AG20443 (cell line): ENCODE measurements at places on chromosomes 7 and 10.

DNA sequence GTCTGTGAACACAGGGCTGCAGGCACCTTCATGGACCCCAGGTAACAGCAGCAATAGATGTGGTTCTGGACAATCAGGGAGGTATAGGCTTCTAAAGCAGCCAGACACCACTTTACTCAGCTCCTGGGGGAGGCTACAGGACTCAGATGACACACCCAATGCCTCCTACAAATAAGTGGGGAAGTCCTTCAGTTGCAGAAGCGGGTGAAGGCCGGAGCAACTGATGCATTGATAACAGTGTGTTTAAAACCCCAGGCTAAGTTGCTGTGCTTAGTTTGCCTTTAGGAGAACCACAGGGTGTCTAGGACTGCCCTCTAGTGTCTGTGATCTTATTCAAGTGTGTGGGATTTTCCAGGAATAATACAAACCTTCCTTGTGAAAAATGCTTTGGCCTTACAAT lies 5.9 kb upstream of the ITGA8 start:
- peak; percentile 79 for DNase-seq

DNA sequence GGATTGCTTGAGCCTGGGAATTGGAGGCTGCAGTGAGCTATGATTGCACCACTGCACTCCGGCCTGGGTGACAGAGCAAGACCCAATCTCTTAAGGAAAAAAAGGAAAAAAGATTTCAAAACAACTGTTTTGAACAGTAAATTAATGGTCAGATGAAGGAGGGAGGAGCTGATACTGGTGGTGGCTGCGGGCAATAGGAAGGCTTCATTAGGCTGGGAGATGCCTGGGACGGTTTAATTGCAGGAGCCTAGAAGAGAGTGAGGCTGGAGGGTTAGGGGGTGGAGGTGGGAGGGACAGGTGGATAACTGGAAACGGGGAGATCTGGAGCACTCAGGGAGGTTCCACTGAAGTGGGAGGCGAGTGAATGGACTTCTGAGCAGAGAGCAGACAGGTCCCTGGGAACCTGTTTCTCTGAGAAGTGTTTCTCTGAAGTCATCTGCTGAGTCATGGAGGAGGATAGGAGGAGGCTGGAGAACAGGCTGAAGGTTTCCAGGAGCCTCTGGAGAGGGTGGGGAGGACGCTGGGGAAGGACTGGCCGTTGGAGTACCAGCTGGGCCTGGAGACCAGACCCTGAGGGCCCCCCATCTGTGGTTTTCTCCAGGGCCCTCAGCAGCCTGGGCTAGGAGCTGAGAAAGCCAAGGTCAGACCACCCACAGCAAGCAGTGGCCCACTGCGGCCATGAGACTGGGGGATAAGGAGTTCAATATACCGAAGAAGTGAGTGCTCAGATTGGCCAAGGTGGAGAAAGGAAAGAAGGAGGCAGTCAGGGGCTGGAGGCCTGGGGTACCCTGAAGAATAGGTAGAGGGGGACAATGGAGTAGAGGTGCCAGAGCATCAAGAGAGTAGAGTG lies 14.4 kb upstream of the YWHAG start:
- peak; percentile 82 for DNase-seq

DNA sequence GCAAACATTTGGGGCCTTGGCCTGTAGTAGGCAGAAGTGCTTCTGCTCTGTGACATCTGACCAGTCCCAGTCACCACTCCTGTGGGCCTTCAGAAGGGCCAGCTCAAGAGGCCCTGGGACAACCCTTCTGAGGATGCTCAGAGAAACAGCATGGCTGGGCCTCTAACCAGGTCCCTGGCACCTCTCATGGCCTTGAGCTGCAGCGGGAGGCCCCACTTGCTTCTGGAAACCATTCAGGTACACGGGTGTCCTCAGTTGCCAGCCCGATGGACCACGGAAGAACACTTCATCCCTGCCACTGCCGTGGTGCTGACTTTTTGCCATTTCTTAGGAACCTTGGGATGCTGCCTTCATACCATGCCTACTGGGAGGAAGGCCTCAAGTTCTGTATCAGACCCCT lies 57.6 kb downstream of the HSPA12A start:
- DNase-seq = no peak

- DNase-seq = no peak
These were observed 145.0 kb downstream of the ELFN1 start for GRCh38 chr7:1815051-1815481.

- no peak for DNase-seq
These were observed 32.0 kb downstream of the C10orf90 start for GRCh38 chr10:126638542-126638941.

GRCh38 chr10:126317751-126318150 lies 70.5 kb downstream of the ADAM12 start:
- no peak for DNase-seq

DNA sequence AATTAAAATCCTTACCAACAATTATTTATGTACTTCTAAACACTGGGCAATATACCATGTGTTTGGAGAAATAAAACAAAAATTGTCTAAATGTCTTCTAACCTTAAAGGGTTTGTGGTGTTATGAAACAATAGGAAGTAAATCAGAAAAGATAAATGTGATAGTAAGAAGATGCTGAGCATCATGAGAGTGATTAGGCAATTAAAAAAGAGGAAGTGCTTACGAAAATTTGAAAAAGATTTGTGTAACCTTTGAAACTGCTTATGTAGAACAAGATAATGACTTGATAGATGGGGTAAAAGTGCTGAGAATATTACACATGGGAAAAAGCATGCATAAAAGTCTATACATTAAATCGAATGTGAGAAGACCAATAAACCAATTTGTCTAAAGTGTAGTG lies 573.4 kb upstream of the CNTNAP2 start:
- no peak for DNase-seq

- DNase-seq = peak; percentile 2
These were observed 148.4 kb upstream of the KLF14 start for GRCh38 chr7:130882396-130882795.

- no peak for DNase-seq
These were observed 84.3 kb downstream of the CREM start for GRCh38 chr10:35210961-35211360.

- DNase-seq = no peak
These were observed 58.9 kb upstream of the NCAPG2 start for GRCh38 chr7:158763454-158764033.

DNA sequence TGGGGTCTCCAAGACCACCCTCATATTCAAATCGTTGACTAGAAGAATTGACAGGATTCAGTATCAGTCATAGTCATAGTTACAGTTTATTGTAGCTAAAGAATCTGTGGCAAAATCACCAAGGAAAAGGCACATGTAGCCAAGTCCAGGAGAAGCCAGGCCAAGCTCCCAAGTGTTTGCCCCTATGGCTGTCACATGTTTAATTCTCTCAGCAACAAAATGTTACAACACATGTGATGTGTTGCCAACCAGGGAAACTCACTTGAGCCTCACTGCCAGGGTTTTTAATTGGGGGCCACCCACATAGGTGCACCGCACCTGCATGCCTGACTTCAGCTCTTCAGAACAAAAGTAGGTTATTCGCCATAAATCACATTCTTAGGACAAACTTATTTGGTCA lies 1030.9 kb upstream of the CELF2 start:
- no peak for DNase-seq

DNA sequence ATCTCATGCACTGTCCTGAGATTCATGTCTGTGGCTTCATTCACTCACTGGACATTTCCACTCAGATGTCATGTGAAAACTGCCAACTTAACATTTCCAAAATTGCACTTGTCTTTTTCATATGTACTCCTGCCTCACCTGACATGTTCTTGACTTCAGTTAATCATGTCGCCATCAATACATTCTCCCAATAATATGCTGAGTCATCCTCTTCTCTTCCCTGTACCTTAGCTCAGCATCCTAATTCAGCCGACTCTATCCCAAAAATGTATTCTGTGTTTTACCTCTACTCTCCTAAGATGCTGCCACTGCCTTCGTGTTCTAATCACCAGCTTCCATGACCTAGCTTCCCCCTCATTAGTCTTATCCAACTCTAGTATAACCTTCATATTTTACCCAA lies 93.9 kb upstream of the GNAI1 start:
- DNase-seq = no peak

DNA sequence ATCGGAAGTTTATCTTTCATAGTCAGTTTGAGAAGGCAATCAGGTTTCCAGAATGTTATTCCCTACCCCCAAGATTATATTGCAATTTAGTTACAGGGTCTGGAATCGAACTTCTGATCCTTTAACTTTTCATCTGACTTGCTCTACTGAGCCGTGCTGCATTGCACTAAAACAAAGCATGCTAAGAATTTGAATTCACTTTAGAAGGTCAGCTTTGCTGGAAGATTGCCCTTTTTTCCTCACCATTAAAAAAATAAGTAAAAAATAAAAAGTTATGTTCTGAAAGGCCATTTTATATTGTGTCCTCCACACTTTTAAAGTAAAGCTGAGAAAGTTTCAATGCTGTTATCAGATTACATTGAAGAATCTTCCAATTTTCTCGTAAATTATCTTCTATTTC lies 388.8 kb upstream of the PHF14 start:
- DNase-seq = no peak

DNA sequence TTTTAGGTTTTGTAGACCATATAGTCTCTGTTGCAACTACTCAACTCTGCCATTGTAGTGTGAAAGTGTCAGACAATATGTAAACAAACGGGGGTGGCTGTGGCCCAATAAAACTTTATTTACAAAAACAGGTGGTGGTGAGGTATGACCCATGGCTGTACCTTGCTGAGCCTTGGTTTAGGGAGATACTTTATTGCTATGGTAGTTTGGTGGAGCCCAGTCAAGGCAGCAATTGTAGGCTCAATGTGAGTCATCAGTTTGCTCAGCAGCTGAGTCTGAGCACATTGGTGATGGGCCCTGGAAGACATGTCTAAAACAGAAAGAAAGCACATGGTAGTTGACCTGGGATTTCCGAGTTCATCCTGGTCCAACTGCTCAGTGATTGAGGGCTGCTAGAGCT lies 242.5 kb downstream of the REEP3 start:
- DNase-seq = no peak

DNA sequence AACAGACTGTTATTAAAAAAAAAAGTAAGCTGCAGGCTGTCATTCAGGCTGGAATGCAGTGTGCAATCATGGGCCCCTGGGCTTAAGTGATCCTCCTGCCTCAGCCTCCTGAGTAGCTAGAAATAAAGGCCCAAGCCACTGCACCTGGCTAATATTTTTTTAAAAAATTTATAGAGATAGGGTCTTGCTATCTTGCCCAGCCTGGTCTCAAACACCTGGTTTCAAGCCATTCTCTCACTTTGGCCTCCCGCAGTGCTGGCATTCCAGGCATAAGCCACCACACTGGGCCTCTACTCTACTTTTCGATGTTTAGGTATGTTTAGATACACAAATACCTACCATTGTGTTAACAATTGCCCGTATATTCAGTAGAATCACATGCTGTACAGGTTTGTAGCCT lies 270.4 kb upstream of the PRKCQ start:
- DNase-seq = no peak

- DNase-seq = no peak
These were observed 39.9 kb downstream of the ABCB4 start for GRCh38 chr7:87435546-87435945.

DNA sequence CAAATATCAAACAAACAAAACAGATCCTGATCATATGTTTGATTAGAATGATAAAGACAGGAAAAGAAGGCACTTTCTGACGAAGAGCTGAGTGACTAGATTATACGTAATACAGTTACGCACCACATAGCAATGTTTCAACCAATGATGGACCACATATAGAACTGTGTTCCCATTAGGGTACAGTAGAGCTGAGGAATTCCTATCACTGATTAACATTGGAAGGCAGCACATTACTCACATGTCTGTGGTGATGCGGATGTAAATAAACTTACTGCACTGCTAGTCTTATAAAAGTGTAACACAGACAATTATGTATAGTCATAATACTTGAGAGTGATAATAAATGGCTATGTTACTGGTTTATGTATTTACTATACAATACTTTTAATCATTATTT lies 98.3 kb downstream of the PTN start:
- no peak for DNase-seq

DNA sequence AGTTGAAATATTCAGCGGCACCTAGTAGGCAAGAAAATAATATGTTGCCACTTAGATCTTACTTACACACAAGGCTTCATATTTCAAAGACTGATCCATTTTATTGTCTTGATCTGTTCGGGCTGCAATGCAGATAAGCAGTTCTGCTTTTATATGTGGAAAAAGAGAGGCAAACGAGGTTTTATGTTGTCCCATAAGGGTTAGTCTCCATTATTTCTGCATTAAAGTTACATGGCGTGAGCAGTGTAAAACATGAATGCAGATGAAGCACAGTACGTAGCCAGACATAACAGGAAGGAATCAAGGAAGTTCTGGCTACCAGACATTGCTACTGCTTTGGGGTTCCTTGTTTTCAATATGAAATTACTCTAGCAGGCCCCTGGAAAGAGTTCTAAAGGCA lies 224.8 kb downstream of the BBS9 start:
- DNase-seq = no peak

GRCh38 chr7:78326189-78326588 lies 527.6 kb downstream of the PHTF2 start:
- DNase-seq = peak; percentile 53

DNA sequence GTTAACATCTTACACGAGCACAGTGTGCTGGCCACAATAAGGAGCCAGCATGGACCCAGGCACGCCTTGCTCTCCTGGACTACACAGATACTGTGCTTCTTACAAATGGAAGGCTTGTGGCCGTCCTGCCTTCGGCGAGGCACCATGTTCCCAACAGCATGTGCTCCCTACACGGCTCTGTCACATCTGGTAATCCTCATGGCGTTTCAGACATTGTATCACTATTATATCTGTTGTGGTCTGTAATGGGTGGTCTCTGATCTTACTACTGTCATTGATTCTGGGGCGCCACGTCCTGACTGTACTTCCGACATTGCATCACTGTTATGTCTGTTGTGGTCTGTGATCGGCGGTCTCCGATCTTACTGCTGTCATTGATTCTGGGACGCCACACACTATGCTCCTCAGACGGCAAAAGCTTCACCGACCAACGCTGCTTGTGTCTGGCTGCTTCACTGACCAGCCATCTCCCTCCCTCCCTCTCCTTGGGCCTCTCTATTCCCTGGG lies 195.4 kb downstream of the MAD1L1 start:
- peak; percentile 40 for DNase-seq

DNA sequence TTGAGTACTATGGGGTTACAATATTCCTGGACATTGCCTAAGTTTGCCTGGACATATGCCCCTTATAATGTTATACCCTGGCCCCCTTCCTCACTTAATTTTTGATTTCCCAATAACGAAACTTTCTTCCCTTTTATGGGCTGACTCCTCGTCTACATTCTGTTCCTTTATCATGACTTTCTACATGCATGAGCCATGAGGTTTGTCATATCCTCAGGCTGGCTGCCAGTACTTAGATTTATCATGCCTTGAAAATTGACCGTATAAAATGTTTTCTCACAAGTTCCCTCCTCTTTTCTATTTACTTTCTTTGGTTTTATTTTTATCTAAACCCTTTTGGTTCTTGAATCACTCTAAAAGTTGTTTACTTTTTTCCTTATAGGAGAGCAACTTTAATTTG lies 4.7 kb downstream of the DNAH11 start:
- DNase-seq = no peak

DNA sequence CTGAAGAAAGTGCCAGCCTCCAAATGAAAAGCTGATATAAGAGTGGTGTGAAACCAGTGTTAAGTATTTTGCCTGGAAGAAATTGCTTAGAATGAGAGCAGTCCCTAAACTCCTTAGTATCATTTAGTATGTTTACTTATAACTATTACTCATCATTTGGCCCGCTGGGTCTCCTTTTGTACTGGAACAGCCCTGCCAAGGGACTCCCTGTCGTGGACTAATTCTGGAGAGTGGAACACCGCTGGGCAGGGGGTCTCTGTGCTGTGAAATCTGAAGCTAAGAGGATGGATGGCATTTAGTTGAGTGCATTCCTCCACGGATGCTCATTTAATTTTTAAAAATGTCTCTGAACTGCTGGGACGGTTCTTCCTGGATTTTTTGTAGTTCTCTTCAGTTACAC lies 889.9 kb upstream of the C7orf33 start:
- no peak for DNase-seq
